ENCODE measurements at places on chromosomes 12 and 14.

GRCh38 chr12:26939192-26939832, 1.0 kb downstream of the FGFR1OP2 start:
- no peak for DNase-seq

- DNase-seq: no peak
These were observed 5.6 kb downstream of the PPP1R3E start for GRCh38 chr14:23297096-23297495.

DNA sequence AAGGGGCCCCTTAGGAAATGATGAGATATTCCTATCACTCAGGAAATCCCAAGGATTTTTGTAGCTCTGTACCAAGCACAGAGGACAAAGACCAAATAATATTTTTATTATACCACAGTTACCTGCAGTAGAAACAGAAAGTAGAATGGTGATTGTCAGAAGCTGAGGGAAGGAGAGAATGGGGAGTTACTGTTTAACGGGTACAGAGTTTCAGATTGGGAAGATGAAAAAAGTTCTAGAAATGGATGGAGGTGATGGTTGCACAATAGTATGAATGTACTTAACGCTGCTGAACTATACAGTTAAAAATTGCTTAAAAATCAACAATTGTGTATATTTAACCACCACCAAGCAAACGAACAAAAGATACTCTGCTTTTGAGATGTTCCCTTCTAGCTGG, 24.1 kb downstream of the FLVCR2 start:
- no peak for DNase-seq

- DNase-seq: peak; percentile 47
These were observed 28.2 kb downstream of the FERMT2 start for GRCh38 chr14:52922656-52923055.

- DNase-seq: no peak
These were observed 28.5 kb downstream of the YARS2 start for GRCh38 chr12:32727237-32727636.

- no peak for DNase-seq
These were observed 293.6 kb downstream of the NELL2 start for GRCh38 chr12:44582521-44582920.

GRCh38 chr14:69129264-69129880, 23.5 kb downstream of the DCAF5 start:
- DNase-seq: peak; percentile 86

GRCh38 chr12:75720812-75721641, 209.6 kb upstream of the KRR1 start:
- no peak for DNase-seq

- no peak for DNase-seq
These were observed 38.5 kb downstream of the SLC38A1 start for GRCh38 chr12:46230306-46230705.

Measured in fibroblast of upper back skin (primary cell).